Activated B cell treated with CpG ODN at 0.5 μM for 24 hours (primary cell): ENCODE measurements at places on chromosomes 3 and 15. TPM values are rescaled to one million over a fixed set of nuclear protein-coding genes. Genes with fewer than 3 reads are reported as not detected.

DNA sequence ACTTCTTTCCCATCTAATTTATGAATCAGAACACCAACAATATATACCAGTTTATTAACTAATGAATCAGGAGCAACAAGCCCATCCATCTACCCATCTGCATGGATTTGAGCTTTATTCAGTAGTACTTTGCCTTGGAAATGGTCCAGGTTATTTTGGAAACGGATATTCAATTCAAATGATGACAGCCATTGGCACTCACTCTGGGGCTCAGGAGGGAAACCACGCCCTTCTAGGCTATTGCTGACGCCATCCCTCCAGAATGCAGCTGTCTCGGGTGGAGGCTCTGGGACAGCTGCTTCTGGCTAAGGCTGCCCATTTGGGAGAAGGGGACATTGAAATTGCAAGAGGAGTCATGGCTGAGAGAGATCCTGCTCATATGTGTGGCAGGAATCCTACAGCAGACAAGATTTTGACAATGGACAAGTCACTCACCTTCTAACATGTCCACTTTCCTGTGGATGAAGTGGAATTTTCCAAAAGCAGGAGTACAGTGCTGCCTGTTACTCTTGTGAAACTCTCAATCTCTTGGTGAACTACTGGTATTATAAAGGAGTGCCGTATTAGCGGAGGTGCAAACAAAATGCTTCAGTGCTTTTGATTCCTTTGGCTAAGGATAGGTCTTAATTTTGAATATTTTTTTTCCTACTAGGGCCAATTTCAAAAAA is 29.3 kb upstream of the TRAK1 start:
- no peak for DNase-seq

GRCh38 chr3:34408088-34408487 is 609.7 kb downstream of the PDCD6IP start:
- no peak for DNase-seq

GRCh38 chr15:49301562-49301961 is 121.5 kb upstream of the FGF7 start:
- no peak for DNase-seq

Gene BAHD1
- total RNA-seq, result 27.5 and 28.4 TPM in 2 replicates

Gene PRSS50
- total RNA-seq, result not detected in 2 replicates

Gene TMOD2
- 11.3 and 14.6 TPM in 2 replicates for total RNA-seq

DNA sequence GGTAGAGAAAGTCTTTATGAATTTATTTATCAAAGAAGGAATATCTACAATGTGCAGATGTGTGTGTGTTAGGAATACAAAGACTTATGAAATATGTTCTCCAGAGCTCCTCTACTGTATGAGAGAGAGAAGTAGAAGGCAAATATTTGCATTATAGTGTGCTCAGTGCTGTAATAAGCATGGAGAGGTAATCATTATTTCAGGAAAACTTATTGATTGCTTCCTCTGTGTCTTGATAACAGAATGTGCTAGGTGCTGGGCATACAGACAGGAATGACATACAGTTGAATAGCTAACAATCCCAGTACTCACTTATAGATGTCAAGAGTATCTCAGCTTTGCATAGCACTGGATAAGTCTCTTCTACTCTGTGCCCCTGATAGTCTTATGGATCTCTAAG is 30.2 kb downstream of the ATG7 start:
- DNase-seq, result no peak

Gene TRIM59
- total RNA-seq, result 23.4 TPM in 2 replicates

GRCh38 chr3:42827654-42828053 is 18.4 kb downstream of the ACKR2 start:
- no peak for DNase-seq

- DNase-seq, result peak; percentile 61
These were observed 27.2 kb downstream of the IQSEC1 start for GRCh38 chr3:13045904-13046568.

Gene WDR93
- total RNA-seq, result 0.10 and 0.16 TPM in 2 replicates

DNA sequence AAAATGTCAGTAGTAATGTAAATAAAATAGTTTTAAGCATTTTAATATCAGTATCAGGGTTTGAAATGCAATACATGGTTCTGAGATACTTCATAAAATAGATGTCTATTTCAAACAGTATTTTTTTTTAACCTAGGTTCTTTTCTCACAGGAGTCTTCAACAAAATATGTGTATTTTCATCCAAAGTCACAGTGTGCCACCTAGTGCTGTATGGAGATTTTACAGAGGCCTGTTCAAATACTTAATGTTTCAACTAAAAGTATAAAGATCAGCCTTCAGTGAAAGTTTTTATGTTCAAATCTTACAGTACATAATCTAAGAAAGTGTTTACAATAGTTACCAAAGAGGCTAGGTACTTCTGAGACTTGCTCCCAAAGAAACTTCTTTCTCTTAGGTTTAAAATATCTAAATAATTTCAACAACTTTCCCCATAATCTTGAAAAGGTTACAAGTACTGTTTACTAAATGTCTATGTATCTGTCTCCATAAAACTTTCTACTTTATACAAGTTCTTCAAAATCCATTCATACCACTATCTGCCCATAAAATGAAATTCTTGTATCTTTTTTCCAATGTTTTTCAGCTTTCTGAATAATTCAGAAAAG is 38.3 kb downstream of the SCAPER start:
- DNase-seq, result no peak

Gene ROBO2
- not detected in 2 replicates for total RNA-seq

- DNase-seq, result no peak
These were observed 259.1 kb downstream of the PTPRG start for GRCh38 chr3:61820306-61820992.

Gene PEX11A
- 0.84 and 1.6 TPM in 2 replicates for total RNA-seq

DNA sequence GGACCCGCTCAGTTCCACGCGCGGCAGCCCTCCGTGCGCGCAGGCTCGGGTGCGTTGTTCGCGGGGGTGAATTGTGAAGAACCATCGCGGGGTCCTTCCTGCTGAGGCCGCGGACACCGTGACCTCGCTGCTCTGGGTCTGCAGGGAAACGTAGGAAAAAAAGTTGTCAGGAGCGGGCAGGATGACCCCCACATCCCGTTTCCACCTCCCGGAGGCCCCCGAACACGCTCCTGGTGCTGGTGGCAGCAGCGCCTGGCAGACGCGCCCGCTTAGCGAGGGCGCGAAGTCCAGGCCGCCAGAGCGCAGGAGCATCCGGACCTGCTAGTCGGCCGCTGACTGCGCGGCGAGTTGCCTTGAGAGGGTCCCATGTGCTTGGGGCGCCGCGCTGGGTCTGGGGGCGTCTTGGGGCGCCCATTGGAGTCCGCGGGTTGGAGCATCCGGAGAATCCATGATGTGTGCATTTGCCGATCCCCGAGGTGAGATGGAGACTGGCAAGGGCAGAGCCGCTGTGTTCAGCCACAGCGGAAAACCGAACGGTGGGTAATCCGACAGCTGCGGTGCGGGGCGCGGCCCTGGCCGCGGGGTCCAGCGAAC is 520 bp downstream of the GREM1 start:
- no peak for DNase-seq

Gene IQCF5
- not detected in 2 replicates for total RNA-seq

Gene SI
- not detected in 2 replicates for total RNA-seq

- no peak for DNase-seq
These were observed 282.4 kb upstream of the LRRFIP2 start for GRCh38 chr3:37456781-37457180.

- DNase-seq, result no peak
These were observed 88.7 kb downstream of the LIPC start for GRCh38 chr15:58520464-58520863.

Gene FAM240A
- not detected in 2 replicates for total RNA-seq

GRCh38 chr3:34219556-34219955 is 421.1 kb downstream of the PDCD6IP start:
- no peak for DNase-seq

Gene NLGN1
- not detected in 2 replicates for total RNA-seq

DNA sequence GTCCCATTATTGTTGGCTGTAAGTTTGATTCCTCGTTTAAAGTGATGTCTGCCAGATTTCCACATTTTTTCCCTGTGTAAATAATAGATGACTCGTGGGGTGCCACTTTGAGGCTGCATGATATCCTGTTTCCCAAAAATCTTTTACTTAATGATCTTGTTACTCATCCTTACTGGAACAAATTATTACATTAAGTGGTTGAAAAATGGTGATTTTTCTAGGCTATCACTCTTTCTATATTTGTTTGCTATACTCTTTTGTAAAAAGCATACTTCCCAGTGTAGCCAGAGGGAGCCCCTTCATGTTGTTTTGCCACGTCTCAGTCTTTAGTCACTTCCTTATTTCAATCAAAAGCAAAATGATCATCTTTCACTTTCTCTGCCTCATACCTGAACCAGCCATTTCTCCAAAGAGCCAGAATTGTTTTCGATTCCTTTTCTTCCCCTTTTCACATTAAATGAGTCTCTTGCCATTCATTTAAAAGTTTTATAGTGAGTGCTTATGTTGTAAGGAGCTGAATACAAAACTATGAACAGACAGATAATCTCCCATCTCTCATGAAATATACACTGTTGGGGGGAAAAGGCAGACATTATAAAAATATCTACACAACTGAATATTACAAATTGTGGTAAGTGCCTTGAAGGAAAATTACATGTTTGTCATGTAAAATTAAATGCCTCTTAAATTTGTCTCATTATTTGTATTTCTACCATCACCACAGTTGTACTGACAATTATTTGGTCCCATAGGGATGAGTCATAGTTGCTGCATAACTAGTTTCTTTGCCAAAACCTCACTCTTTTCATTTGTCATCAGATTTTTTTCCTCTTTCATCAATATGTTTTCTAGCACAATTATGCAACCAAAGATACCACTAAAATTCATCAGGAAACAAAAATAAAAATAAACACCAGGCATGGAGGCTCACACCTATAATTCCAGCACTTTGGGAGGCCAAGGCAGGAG is 41.5 kb downstream of the ADGRG7 start:
- no peak for DNase-seq

- no peak for DNase-seq
These were observed 116.3 kb downstream of the RPL22L1 start for GRCh38 chr3:170753421-170754310.

- DNase-seq, result no peak
These were observed 55.9 kb upstream of the PIK3CB start for GRCh38 chr3:138890555-138891187.
